ENCODE measurements at places on chromosomes 5 and 9.

- DNase-seq = peak; percentile 95
Measured at GRCh38 chr9:134366223-134367031, 40.2 kb downstream of the RXRA start.

- no peak for DNase-seq
Measured at GRCh38 chr5:174518512-174518911, 205.9 kb upstream of the MSX2 start.

GRCh38 chr5:71528206-71528605 lies 58.9 kb upstream of the MCCC2 start:
- no peak for DNase-seq

DNA sequence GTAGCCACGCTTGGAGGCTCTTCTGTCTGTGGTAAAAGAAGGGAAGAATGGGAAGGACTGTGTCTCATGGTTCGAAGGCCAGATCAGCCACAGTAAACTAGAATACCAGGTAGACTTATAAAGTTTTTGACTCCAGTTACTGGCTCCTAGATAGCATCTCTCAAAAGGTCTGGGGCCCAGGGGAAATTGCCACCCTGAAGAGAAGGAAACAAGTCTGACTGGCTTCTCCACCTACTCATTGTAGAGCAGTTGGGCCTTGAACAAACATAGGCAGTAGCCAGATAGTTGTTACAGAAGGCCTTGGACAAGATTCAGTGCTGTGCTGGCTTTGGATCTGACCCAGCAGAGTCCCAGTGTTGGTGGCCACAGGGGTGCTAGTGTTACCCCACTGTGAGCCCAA lies 890.4 kb downstream of the EFNA5 start:
- DNase-seq = no peak

DNA sequence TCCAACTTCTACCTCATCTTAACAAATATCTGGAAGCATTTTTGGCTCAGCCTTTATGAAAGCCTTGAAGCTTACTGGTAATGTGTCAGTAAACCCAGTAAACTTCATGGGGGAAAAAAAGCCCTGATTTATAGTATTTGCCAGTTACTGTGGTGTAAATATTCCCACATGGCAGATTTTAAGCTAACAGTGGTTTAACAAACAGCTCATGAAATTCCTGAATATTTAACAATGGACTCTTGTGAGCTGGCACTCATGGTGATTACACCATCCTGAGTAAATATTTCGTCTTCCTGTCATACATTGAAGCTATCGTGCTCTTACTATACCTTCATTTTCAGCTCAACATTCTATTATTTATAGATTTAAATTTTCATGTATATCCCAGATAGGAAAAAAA lies 57.0 kb upstream of the ACOT12 start:
- DNase-seq = no peak

DNA sequence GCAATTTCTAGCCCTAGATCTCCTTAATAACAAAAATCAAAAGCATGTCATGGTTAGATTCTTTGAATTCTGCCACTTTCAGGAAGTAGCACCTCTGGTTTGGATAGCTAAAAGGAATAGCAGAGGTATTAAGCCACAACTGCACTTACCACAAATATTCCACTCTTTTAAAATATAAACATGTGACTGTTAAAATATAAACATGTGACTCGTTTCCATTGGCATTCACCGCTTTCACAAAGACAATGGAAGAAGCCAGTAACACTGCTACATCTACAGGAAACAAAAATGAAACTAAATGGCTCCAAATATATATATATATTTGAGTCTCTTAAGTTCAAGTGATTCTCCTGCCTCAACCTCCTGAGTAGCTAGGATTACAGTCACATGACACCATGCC lies 222.9 kb downstream of the ARL15 start:
- DNase-seq = no peak

DNA sequence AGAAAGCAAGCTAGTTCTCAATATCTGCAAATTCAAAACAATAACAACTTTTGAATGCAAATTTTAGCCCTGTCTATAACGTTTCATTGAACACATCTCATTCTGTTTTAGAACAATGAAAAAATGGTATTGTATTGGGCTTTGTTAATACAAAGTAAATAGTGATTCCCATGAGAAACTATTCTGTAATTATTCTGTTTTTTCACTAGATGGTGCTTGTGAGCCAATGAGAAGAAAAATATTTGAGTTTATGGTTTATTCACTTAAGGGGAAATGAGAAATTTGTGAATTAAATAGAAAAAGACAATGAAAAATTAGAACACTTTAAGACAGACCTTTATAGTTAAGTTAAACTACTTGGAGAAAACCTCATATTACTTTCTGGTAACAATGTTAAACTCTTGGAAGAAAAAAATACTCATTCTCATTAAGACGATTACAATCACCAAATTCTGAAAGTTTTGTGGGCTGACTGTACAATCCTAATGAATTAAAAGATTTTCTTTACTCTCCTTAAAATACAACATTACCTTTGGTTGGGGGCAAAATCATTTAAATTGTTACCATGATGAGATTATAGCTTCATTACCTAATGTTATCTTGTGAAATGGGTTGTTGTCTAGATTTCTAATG lies 127.0 kb downstream of the NNT start:
- DNase-seq = no peak

- no peak for DNase-seq
Measured at GRCh38 chr5:108543486-108543885, 161.6 kb upstream of the FBXL17 start.

GRCh38 chr9:84207491-84207951 lies 133.0 kb downstream of the SLC28A3 start:
- DNase-seq = no peak

- DNase-seq = no peak
Measured at GRCh38 chr5:76954383-76954763, 1.5 kb downstream of the CRHBP start.

GRCh38 chr9:134314039-134314949 lies 12.0 kb upstream of the RXRA start:
- DNase-seq = no peak

- peak; percentile 53 for DNase-seq
Measured at GRCh38 chr5:133147411-133147810, 95.6 kb downstream of the HSPA4 start.

- DNase-seq = no peak
Measured at GRCh38 chr9:124739360-124739759, 31.8 kb downstream of the NR6A1 start.

DNA sequence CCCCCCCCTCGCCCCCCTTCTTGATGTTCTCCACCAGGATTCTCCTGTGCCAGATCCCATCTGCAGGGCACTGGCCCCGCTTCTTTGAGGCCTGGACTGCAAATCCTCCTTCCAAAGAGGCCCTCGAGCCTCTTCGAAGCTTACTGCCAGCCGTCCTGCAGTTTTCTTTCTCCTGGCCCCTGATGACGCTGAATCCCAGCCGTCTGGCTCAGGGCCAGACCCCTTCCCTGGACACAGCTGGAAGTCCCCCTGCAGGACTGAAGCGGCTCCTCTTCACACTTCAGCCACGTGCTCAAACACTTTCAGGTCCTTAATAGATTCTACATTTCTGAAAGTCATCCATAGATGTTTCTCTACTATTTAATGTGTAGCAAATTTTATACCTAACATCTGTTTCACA lies 121.5 kb downstream of the EHMT1 start:
- DNase-seq = no peak

DNA sequence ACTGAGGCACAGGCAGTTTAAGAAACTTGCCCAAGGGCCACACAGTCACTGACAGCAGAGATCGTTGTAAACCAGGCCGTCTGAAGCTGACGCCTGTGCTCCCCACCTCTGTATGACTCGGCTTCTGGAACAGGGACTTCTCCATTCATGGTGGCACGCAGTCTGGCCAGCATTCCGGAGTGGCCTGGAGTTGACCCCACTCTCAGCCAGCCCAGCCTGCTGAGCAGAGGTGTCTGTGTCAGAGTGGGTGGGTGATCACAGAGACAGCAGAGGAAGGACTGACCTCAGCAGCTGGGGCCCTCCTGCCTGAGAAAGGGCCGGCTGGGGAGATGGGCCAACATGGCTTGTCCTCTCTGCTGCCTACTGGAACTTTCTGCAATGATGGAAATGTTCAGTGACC lies 12.6 kb downstream of the LRSAM1 start:
- DNase-seq = no peak

GRCh38 chr5:68331192-68332079 lies 115.9 kb downstream of the PIK3R1 start:
- no peak for DNase-seq

- DNase-seq = no peak
Measured at GRCh38 chr9:78133751-78134150, 102.1 kb upstream of the CEP78 start.

DNA sequence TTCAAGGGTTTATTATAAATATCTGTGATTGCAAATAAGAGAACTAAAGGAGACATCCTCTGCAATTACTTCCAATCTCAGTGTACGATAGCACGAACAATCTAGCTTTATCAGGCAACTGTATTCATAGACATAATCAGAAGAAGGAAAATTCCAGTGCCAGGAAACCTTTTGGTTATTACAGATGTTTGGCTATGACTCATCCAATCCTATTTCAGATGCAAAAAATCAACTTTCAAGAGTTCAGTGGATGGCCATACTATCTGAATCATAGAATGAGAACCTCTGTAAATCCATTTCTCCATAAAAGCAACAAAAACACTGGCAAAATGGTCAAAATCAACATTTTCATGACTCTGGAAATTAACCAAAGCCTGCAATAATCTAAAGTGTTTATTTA lies 37.9 kb downstream of the GAS1 start:
- DNase-seq = no peak

DNA sequence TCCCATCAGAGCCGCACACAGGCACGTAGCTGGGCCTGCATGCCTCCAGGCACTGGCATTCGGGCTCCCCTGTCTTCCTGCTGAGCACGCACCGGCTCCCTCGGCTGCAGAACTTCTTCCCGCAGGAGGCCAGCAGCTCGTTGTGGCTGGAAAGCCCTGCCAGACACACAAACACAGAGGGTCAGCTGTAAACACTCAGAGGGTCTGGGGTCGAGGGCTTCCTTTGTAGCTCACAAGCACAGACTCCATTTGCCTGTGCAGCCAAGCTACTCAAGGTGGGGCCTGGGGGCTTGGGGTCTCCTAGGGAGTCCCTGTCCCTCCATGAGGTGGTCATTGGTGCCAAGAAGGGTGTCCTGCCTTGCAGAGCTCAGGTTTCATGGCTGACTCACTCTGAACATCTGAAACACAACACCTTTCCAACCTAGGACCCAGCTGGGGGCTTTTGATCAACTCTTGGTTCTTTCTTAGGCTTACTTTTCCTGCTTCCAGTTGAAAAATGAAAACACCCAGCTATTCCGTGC lies 211.4 kb downstream of the FSTL4 start:
- no peak for DNase-seq

DNA sequence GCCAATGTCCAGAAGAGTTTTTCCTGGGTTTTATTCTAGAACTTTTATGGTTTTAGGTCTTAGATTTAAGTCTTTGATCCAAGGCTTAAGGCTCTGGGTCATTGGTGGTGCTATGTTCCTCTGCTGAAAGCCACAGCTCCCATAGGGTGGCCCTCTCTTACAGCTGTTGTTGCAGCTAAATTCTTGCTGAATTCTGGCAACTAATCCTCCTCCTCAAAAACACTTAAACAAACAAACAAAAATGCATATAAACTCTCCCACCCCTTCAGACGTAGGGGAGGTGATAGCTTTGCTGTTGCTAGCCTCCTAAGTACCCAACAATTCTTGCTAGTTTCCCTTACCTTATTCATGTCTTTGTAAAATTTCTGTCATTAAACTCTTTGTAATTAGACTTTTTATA lies 30.2 kb downstream of the IQGAP2 start:
- DNase-seq = no peak

- peak; percentile 82 for DNase-seq
Measured at GRCh38 chr5:81787474-81788242, 36.8 kb upstream of the SSBP2 start.

GRCh38 chr9:92508018-92508820 lies 25.9 kb upstream of the ASPN start:
- no peak for DNase-seq

- DNase-seq = no peak
Measured at GRCh38 chr9:8221462-8221861, 421.9 kb upstream of the DMAC1 start.

GRCh38 chr5:147737921-147738320 lies 44.6 kb downstream of the JAKMIP2 start:
- DNase-seq = no peak

DNA sequence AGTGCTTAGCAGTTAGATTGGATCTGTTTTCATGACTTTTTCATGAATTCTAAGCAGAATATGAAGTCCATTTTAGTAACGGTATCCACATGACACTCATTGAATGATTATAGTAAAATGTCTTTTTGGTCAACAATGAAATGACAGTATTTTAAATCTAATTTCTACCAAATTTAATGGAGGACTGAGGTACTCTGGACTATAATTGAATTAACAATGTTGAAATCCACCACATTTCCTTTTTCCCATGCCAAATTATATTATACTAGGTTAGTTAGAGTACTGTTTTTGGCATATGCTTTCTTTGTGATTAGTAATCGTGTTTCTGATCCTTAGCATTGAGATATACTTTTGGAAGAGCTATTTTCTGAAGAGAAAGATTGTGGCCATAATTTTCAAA lies 40.6 kb downstream of the CDC42SE2 start:
- no peak for DNase-seq

DNA sequence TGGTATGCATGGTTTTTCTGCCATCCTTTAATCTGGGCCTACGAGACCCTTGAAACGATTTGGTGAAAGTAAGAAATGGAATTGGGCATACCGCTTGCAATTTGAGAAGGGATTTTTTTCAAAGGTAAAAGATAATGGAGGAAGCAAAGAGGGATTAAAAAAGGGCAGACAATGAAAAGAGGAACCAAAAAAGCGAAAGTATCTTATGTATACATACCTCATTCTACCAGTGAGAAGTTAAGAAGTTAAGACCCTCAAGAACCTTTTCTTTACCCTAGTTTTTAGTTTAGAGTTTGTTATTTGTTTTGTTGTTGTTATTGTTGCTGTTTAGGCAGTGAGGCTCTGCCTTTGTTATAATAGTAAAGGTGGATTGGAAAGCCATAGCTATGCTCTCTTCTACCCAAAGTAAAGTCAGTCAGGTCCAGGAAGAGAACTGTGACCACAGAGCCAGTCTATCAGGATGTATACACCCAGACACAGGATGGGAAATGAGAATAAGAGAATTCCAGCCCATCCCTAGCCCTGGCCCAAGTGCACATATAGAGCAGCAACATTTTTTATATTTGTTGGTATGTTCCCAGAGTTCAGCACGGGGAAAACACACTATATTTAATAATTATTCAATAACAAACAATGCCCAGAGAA lies 166.6 kb downstream of the RFX3 start:
- DNase-seq = no peak

DNA sequence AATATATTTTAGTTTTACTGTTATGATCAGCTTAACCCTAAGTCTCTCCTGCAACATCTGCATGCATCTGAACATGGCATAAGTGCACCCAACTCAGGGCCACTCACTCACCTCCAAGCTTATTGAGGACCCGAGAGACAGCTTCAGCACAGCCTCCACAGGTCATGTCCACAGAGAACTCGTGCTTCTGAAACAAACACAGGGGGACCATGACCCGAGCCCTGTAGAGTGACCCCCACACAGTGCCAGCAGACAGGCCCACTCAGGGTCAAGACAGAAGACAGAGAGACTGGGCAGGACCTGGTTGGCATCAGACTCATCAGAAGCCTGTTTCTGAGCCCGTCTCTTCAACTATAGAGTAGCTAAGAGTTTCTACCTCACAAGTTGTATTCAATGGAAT lies 6.8 kb downstream of the ATOX1 start:
- DNase-seq = no peak

All from RPMI8226 (cell line).